CD4-positive, alpha-beta T cell (primary cell): ENCODE measurements at places on chromosomes 3 and 15. TPM values are rescaled to one million over a fixed set of nuclear protein-coding genes. Genes with fewer than 3 reads are reported as not detected.

DNA sequence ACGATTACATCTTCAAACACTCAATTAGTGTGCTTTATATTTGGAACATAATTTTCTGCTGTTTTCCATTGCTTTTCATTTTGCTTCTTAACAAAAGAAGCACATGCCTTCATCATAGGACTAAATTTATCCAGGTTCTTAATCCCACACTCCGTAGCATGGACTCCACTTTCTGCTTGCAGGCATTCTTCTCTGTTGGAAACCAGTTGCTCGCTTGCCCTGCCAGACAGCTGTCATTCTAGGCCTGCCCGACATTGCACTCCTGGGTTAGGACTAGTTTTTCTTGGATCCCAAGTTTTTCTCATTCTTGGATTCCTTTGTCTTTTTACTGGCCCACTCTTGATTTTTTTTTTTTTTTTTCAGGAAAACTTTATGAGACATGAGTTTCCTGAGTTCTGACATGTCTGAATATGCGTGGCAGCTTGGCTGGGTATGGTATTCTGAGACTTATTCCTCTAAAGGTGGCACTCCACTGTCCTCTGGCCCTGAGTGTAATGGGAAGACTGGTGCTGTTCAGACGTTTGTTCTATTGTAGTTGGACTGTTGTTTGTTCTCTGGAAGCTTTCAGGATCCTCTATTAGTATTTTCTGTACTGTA lies 6.3 kb upstream of the ATP1B3 start:
- no peaks in the 10 kb centered on the region for H3K27me3 ChIP-seq
- no peak overlapping the region for H3K27ac ChIP-seq
- H3K4me3 ChIP-seq, result no peak overlapping the region
- H3K36me3 ChIP-seq, result no peaks in the 10 kb centered on the region

DNA sequence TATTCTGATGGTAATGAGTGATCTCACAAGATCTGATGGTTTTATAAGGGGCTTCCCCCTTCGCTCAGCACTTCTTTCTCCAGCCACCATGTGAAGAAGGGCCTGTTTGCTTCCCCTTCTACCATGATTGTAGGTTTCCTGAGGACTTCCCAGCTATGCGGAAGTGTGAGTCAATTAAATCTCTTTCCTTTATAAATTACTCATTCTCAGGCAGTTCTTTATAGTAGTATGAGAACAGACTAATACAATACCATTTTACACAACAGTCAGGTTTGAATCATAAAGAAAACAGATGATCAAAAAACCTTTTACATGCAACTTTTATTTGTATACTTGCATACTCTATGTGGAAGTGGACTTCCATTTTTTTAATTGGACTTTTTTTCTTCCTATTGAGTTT lies 46.7 kb upstream of the CBLB start:
- H3K27me3 ChIP-seq, result no peaks in the 10 kb centered on the region
- DNase-seq, result no peak
- no peaks in the 10 kb centered on the region for H3K4me1 ChIP-seq
- no peak overlapping the region for H3K27ac ChIP-seq

GRCh38 chr3:38583688-38584087 lies 65.8 kb downstream of the SCN5A start:
- H3K36me3 ChIP-seq, result no peaks in the 10 kb centered on the region
- DNase-seq, result no peak
- H3K27me3 ChIP-seq, result no peaks in the 10 kb centered on the region
- no peak overlapping the region for H3K4me3 ChIP-seq

- H3K4me1 ChIP-seq, result no peaks in the 10 kb centered on the region
- H3K27ac ChIP-seq, result no peak overlapping the region
Measured at GRCh38 chr15:68626739-68627138, 47.9 kb downstream of the CORO2B start.

DNA sequence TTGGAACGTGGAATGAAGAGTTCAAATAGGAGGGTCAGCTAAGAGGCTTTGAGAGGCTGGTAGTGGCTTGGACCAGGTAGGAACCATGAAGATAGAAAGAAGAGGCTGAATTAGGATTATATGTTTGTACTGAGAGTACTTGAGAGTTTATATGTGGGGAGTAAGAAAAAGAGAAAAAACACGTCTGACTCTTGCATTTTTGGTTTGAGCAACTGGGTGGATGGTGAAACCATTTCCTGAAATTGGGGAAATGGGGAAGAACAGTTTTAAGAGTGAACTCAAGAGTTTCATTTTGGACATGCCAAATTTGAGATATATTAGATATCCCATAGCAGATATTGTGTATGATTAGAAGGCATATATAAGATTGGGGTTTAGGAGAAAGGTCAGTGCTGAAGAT lies 92.9 kb upstream of the TNIK start:
- H3K36me3 ChIP-seq, result no peaks in the 10 kb centered on the region
- H3K27me3 ChIP-seq, result no peaks in the 10 kb centered on the region
- no peak overlapping the region for H3K27ac ChIP-seq
- no peak overlapping the region for H3K4me3 ChIP-seq
- DNase-seq, result peak; percentile 22

DNA sequence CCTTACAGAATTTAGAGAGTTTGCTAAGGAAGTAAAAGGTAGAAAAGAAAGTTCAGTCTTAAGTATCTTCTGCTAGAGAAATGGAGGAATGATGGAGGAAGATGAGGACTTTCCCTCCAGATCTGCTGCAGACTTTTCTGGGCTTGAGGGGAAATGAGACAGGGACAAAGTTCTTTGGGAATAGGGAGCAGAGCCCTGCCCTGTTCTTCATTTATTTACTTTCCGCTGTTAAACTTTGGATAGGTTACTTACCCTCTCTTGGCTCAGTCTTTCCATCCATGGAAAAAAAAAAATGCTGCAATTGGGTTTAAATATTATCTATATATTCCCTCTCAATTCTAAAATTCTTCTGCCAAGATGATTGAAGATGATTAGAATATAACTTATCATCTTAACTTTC lies 202.9 kb downstream of the TBL1XR1 start:
- no peaks in the 10 kb centered on the region for H3K36me3 ChIP-seq
- H3K4me3 ChIP-seq, result no peak overlapping the region
- no peaks in the 10 kb centered on the region for H3K4me1 ChIP-seq
- no peak for DNase-seq
- H3K27me3 ChIP-seq, result no peaks in the 10 kb centered on the region

- peak overlapping the region; percentile 6 for H3K4me3 ChIP-seq
- H3K4me1 ChIP-seq, result peaks cover 31% of the 10 kb centered on the region
- H3K27me3 ChIP-seq, result no peaks in the 10 kb centered on the region
- peak overlapping the region; percentile 21 for H3K27ac ChIP-seq
- H3K36me3 ChIP-seq, result peaks cover 91% of the 10 kb centered on the region
Measured at GRCh38 chr15:92889390-92890107, 10.6 kb upstream of the CHD2 start.

DNA sequence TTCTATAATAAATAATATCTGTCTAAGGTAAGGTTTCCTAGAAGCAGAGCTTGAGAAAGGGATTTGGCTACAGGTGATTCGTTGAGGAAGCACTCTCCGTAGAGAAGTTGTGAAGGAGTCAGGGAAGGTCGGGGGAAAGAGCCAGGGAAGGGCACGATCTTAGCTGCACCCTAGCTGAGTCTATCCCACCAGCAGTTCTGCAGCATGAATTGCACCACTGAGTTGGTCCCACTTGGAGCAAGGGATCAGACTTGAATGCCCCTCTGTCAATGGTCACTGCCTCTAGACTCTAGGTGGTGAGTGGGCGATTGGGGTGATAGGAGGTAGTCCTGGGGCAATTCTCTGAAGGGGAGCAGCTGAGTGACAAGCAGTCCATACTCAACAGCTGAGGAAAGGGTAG lies 13.5 kb downstream of the TMC3 start:
- H3K36me3 ChIP-seq, result no peaks in the 10 kb centered on the region
- H3K4me3 ChIP-seq, result no peak overlapping the region
- H3K4me1 ChIP-seq, result no peaks in the 10 kb centered on the region
- H3K27ac ChIP-seq, result no peak overlapping the region
- H3K27me3 ChIP-seq, result no peaks in the 10 kb centered on the region

DNA sequence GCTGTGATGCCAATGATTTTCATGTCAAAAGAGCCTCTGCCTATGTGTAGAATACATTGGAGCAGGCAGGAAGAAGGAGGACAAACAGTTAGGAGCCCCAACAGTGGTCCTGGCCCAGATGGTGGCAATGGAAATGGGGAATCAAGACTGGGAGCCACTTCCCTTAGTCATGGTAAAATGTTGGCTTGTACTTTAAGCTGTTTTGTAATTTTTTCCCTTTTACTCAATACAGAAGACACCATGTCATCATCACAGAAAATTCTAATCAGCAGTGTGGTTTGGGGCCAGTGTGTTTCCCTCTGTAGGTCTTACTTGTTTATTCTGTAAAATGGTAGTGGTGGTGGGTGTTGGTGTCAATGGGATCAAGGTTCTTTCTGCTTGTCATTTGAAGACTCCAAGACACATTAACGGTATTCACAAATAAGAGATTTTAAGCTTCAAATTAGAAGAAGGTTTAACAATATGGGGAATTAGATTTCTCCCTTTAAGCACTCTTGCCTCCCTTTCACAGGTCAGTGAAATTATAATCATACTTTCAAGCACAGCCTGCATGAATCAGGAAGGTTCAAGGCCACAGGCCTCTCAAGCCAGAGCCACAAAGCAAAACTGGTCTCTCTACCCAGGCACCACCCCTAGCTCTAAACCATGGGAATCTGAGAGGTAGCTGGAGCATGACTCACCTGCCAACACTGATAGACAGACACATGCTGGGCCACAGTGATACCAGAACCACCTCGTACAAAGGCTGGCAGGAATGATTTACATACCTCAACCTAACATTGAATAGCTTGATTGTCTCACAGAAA lies 24.9 kb downstream of the SIAH2 start:
- no peak overlapping the region for H3K27ac ChIP-seq
- peaks cover 18% of the 10 kb centered on the region for H3K36me3 ChIP-seq
- no peak overlapping the region for H3K4me3 ChIP-seq
- no peak for DNase-seq
- peaks cover 17% of the 10 kb centered on the region for H3K4me1 ChIP-seq

- no peaks in the 10 kb centered on the region for H3K36me3 ChIP-seq
- no peak for DNase-seq
- H3K4me1 ChIP-seq, result no peaks in the 10 kb centered on the region
- H3K4me3 ChIP-seq, result no peak overlapping the region
- H3K27me3 ChIP-seq, result no peaks in the 10 kb centered on the region
Measured at GRCh38 chr3:158419820-158420653, 151.0 kb upstream of the MLF1 start.

DNA sequence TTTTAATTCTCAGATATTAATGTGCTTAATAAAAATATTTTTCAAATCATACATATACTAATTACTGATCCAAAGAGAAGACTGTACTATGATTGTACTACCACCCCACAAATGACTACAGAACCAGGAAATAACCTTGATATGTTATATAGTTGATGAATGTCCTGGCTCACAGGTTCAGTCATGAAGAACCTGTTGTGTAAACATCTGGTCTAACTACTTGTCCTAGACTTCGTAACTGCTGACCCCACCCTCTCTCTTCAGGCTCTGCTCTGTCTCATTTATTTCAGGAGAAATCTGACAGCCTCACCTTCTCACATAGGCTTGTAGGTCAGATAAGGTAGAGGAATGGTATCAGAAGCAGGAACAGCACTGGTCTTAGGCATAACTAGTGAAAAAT lies 14.7 kb upstream of the CSTA start:
- DNase-seq, result no peak
- H3K4me1 ChIP-seq, result peaks cover 11% of the 10 kb centered on the region
- no peak overlapping the region for H3K4me3 ChIP-seq

- H3K36me3 ChIP-seq, result no peaks in the 10 kb centered on the region
- DNase-seq, result no peak
- no peak within 1 kb of the TSS for H3K27ac ChIP-seq
- peak within 1 kb of the TSS; percentile 60 for H3K4me3 ChIP-seq
- H3K27me3 ChIP-seq, result peaks cover 37% of the 10 kb centered on the region
Measured at GRCh38 chr3:184261270-184261853, at the start of gene CAMK2N2. TSS of gene CAMK2N2 (minus strand) at chr3:184261553. CDS start at chr3:184261285, 268 bp downstream.

GRCh38 chr3:51502562-51502910 lies 2.7 kb upstream of the DCAF1 start:
- no peak overlapping the region for H3K27ac ChIP-seq
- no peak overlapping the region for H3K4me3 ChIP-seq
- peaks cover 25% of the 10 kb centered on the region for H3K4me1 ChIP-seq
- H3K36me3 ChIP-seq, result no peaks in the 10 kb centered on the region

GRCh38 chr3:197420115-197420514 lies 121.7 kb upstream of the DLG1 start:
- no peaks in the 10 kb centered on the region for H3K4me1 ChIP-seq
- H3K27me3 ChIP-seq, result no peaks in the 10 kb centered on the region
- no peaks in the 10 kb centered on the region for H3K36me3 ChIP-seq
- DNase-seq, result no peak

DNA sequence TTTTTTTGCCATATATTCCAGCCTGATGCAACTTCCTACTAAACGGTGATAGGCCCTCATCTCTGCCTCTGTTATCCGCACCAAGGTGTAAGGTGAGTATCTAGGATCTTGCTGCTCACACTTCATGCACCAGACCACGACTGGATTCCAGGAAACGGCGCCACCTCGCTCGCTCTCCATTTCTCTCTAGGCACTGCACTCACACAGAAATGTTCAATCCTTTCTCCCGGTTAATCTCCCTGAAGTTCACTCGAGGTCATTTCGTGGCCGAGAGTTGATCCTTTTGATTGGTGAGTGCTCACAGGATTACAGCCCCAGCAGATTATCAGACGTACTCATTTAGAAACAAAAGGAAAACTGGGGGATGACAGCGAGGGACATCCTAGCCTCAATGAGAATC lies 28.1 kb downstream of the MCF2L2 start:
- H3K4me1 ChIP-seq, result peaks cover 5% of the 10 kb centered on the region
- no peaks in the 10 kb centered on the region for H3K27me3 ChIP-seq

DNA sequence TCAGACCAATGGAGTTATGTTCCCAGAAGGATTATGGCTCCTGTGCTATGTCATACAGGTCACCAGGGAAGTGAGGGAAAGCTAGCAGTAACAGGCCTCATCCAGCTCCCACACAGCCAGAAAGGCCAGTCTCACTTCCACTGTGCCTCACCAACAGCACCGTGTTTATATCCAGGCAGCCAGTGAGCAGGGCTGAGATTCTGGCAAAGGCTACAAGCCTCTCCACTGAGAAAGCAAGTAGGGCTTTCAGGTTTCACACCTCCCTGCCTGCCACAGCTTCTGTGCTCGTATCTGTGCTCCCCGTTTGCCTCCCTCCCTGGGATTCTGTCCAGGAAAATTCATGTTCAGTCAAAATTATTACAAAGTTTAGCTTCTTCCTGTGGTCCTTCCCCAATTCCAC lies 14.9 kb upstream of the CFAP20DC start:
- no peaks in the 10 kb centered on the region for H3K4me1 ChIP-seq
- no peak overlapping the region for H3K27ac ChIP-seq
- no peaks in the 10 kb centered on the region for H3K27me3 ChIP-seq
- no peak for DNase-seq
- H3K36me3 ChIP-seq, result no peaks in the 10 kb centered on the region

DNA sequence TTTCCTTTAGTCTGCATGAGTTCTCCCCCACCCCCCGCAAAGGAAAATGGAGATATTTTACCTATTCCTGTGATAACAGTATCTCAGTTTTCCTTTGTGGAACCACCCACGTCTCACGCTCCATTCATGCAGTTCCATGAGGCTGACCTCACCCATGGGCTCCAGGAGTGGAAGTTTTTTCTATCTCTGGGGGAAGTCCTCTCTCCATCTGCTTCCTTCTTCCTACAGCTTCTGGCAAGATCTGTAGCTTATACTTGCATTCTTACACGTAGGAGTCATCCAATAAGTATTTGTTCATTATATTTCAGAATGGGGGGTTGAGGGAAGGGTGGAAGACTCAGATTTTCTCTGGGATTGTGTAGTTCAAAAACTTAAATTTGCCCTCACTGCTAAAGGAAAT lies 5.8 kb upstream of the GLCE start:
- no peak for DNase-seq
- no peak overlapping the region for H3K27ac ChIP-seq
- H3K4me3 ChIP-seq, result no peak overlapping the region
- H3K27me3 ChIP-seq, result peaks cover 10% of the 10 kb centered on the region
- peaks cover 2% of the 10 kb centered on the region for H3K4me1 ChIP-seq

- H3K36me3 ChIP-seq, result no peaks in the 10 kb centered on the region
- H3K4me1 ChIP-seq, result no peaks in the 10 kb centered on the region
- no peak overlapping the region for H3K27ac ChIP-seq
- no peak overlapping the region for H3K4me3 ChIP-seq
Measured at GRCh38 chr15:33400941-33401340, 90.2 kb downstream of the RYR3 start.

LDHAL6B gene
- total RNA-seq, result not detected
